Activated CD8-positive, alpha-beta memory T cell treated with anti-CD3 and anti-CD28 coated beads for 24 hours (primary cell): ENCODE measurements at places on chromosomes 1 and 21.
A peak's percentile ranks its signal among the peaks of the same experiment; 100 is the strongest.

DNA sequence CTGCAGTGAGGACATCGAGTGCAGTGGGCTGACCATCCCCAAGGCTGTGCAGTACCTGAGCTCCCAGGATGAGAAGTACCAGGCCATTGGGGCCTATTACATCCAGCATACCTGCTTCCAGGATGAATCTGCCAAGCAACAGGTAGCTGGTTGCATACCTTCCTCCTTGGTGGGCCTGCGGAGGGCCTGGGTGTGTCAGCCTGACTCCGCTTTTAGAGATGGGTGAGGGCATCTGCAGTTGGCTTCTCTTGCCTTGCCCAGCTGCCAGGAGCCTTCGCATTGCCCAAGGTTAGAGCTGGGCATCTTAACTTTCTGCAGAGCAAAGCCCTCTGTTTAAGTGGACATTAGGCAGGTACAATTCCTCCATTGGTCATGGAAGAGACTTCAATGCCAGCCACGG is 33.2 kb downstream of the PKP1 start:
- DNase-seq, result no peak

GRCh38 chr1:24955161-24955560 is 25.1 kb upstream of the RUNX3 start:
- peak; percentile 80 for DNase-seq

GRCh38 chr1:39167632-39168209 is 36.8 kb upstream of the MACF1 start:
- DNase-seq, result no peak

GRCh38 chr21:38956521-38956855 is 150.8 kb downstream of the ETS2 start:
- no peak for DNase-seq

- DNase-seq, result no peak
Measured at GRCh38 chr1:197692965-197693364, 82.3 kb downstream of the DENND1B start.

DNA sequence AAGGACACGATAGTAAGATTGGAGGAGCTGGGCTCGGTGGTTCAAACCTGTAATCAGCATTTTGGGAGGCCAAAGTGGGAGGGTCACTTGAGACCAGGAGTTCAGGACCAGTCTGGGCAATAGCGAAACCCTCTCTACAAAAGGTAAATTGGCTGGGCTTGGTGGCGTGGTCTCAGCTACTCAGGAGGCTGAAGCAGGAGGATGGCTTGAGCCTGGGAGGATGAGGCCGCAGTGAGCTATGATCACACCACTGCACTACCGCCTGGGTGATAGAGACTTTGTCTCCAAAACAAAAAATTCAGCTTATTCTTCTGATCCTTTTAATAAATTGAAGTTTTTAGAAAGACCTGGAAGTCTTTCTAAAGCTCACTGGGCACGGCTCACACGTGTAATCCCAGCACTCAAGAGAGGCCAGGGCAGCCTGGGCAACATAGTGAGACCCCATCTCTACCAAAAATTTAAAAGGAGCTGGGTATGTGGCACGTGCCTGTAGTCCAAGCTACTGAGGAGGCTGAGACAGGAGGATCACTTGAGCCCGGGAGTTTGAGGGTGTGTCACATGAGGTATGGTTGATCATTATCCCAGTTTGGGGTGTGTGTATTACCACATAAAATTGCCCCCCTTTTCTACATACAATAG is 15.3 kb downstream of the MASP2 start:
- DNase-seq, result no peak
